ENCODE measurements at places on chromosomes 1 and 21.

GRCh38 chr1:33578557-33579448 lies 106.4 kb downstream of the ZSCAN20 start:
- DNase-seq = no peak

GRCh38 chr1:224874775-224875174 lies 54.7 kb upstream of the DNAH14 start:
- DNase-seq = no peak

- peak; percentile 58 for DNase-seq
These were observed at the start of gene SAMD11 for GRCh38 chr1:923131-923990. Gene SAMD11 (plus strand): TSS chr1:923923. CDS start chr1:924432, 509 bp downstream.

DNA sequence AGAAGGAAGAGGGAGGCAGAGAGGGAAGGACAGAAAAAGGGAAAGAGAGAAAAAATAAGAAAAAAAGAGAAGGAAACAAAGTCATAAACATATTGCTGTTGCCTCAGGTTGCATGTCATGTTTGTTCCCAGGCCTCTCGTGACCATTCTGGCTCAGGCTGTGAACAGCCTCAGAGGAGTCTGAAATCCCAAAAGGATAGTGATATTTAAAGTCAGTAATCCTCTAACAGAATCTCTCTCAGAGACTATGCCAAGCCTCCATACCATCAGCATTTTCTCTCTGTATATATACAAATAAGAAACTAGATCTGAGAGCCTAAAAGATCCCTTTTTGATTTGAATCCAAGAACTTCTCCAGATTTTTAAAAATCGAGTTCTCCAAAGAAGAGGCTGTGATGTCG lies 35.2 kb downstream of the GORAB start:
- DNase-seq = no peak

DNA sequence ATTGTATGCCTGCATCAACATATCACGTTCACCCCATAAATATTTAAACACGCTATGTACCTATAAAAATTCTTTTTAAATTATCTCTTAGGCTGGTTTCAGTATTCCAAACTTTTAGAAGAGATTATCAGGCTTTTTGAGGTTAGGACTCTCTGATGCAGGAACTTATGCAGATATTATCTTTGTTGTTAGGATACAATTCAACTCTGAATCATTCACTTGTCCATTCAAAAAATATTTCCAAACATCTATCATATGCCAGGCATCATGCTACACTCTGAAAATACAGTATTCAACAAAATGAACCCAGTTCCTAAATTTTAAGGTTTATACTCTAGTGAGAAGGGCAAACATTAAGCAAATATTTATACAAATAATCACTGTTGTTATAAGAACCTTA lies 40.5 kb downstream of the ASH1L start:
- no peak for DNase-seq

GRCh38 chr1:197738927-197739326 lies 36.4 kb downstream of the DENND1B start:
- no peak for DNase-seq

DNA sequence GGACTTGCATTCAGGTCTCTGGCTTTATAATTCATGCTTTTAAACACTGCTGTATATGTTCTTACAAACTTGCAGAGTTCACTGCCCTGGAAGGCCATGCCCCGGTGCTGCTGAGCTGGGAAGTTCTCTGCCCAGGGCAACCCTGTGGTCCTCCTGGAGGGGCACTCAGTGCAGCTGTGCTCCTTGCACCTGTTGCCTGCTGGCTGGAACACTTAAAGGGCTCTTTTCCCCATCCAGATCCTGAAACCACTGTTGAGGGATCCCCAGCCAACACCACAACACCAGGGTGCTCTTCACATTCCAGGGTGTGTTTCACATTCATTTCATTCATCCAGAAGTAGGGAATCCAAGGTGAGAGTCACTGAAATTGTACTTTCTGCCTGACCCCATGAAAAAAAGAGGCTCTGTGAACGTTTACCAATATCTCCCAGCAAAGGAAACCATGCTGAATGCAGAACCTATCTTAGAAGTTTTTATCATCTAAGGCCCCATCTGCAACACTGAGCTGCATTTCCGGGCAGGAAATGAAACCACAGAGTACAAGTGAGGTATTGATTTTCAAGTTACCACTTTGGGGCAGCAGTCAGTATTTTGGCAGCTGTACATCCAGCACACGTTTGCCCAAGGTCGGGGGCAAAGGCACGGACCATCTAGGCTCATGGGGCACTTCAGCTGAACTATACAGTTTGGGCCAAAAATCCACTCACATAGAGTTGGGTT lies 16.4 kb upstream of the KIAA0040 start:
- peak; percentile 43 for DNase-seq

- DNase-seq = no peak
These were observed 22.9 kb downstream of the ADAM30 start for GRCh38 chr1:119873135-119874015.

GRCh38 chr1:206823727-206824126 lies 41.7 kb upstream of the IL20 start:
- DNase-seq = no peak

- DNase-seq = no peak
These were observed 110.8 kb upstream of the KAZN start for GRCh38 chr1:14487671-14488070.

DNA sequence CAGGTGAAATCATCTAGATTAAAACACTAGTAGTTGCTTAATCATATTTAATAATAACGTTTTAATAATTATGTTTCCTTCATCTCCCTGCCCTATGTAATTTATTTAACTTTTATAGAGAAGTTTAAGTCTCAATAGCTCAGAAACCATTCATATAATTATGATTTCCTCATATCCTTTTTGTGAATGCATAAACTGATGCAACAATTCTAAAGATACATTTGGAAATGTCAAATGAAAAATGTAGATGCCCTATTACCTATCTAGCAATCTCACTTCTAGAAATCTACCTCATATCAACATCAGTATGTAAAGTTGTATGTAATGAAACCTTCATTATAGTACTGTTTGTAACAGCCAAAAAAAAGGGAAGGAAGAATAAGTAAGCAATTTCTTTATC lies 10.5 kb downstream of the DRAM2 start:
- no peak for DNase-seq

GRCh38 chr1:197994907-197995407 lies 77.8 kb downstream of the LHX9 start:
- DNase-seq = no peak

- no peak for DNase-seq
These were observed 316.2 kb downstream of the MATN1 start for GRCh38 chr1:30406996-30407864.

DNA sequence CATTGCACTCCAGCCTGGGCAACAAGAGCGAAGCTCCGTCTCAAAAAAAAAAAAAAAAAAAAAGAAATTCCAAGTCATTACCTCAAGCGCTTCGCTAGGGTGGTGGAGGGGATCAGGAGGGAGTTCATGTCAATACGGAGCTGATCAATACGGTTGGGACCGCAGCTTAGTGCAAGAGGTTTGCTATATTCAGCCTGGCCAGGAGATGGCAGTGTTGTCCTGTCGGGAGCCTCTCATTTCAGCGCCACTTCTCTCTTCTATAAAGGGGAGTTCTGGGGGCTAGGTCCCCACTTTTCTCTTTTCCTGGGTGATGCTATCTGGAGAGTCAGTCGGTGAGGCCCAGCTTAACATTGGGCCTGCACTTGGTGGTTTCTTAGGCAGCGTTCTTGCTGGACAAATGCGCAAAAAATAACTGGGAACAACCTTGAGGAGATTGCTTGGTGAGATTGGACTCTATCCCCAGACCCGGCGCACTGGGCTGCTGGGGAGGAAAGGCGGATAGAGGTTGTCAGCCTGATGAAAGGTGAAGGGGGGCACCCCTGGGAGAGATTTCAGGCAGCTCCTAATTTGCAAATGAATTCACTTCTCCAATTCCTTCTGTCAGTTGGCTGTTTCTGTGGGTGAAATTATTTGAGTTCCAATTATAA lies 40.4 kb downstream of the KIAA0040 start:
- DNase-seq = peak; percentile 56

Measured in activated CD4-positive, alpha-beta T cell treated with anti-CD3 and anti-CD28 coated beads for 4 hours (primary cell).